ENCODE measurements at places on chromosomes 7 and 10.

GRCh38 chr7:90251304-90251635 is 6.3 kb downstream of the CFAP69 start:
- DNase-seq: no peak

DNA sequence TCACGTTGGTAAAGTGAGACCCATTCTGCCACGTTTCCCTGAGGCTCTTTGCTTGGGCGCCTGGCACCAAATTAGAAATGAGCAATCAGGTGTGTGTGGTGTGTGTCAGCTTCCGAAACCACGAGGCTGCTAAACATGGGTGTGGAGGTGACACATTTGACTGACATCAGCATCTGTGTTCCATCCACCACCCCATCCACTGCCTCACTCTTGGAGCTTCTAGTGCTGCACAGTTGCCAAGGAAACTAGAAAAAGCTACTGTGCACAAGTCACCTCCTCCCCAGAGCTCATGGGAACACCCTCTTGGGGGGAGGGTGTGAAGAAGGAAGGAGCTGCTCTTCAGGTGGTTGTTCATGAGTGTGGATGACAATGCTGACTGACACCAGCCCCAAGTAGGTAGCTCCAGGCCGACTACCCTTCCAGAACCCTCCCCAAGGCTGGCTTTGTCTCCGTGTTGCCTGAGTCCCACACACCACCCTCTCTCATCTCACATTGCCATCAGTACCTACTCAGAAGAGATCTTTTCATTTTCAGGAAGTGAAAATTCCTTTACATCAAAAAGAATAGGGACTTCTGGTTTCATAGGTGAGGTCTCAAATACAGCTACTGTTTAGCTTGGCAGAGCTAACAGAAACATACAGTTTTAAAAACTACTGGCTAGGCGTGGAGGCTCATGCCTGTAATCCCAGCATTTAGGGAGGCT is 152.2 kb downstream of the TMEM178B start:
- DNase-seq: no peak

- DNase-seq: no peak
Measured at GRCh38 chr10:110471566-110472139, 26.1 kb upstream of the DUSP5 start.

DNA sequence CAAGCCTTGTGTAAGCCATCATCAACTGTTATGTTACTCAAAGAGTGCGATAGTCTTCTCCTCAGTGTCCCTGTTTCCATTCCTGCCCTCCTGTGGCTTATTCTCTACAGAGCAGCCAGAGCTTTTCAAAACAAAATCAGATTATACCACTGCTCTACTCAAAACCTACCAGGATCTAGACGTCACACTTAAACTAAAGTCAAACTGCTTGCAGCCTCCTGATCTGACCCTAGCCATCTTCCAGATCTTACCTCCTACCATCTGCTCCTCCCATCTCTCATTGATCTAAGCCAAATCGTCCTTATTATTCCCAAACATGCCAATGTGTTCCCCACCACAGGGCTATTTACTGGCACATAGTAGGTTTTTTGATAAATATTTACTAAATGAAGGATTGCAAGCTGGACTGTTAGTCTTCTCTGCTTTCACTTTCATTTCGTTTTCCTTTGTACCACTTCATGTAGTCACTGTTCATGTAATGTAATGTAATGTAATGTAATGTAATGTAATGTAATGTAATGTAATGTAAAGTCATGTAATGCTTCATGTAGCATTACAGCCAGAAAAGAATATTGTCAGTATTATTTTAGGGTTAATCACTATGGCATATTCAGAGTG is 116.1 kb downstream of the GPR37 start:
- DNase-seq: no peak

DNA sequence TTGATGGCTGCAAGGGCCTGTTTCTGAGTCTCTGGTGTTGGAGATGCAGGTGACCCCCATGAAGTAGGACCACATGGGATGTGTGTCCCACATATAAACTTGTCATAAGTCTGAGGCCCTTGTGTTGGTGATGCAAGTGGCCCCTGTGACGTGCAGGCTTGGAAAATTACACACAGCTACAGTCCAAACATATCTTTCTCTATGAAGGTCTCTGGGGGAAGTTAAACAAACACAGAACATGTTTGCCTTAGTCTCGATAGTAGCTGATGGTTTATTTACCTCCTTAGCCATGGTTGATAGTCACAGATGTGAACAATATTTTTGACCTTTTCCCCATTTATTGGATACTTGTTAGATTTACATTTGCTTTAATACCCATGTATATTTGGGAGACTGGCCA is 64.7 kb downstream of the ADCY1 start:
- no peak for DNase-seq
